ENCODE measurements at places on chromosomes 11 and 22.

DNA sequence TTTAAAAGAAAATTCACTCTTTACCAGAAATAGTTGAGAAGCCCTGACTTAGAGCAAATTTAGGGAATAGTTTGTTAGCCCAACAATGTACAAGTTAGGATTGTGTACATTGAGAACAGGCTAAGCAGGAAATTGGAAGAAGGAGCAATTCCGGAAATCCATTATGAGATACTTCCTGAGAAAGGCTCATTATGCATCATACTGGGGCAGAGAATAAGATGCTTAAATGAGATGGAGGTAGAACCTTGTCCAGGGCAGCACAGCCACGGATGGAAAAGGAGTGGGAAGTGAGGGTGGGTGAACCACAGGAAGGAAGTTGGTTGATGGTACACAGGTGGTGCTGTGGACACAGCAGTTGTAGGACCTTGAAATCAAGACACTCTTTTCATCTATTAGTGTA is 180.2 kb downstream of the PGR start:
- no peak for DNase-seq

DNA sequence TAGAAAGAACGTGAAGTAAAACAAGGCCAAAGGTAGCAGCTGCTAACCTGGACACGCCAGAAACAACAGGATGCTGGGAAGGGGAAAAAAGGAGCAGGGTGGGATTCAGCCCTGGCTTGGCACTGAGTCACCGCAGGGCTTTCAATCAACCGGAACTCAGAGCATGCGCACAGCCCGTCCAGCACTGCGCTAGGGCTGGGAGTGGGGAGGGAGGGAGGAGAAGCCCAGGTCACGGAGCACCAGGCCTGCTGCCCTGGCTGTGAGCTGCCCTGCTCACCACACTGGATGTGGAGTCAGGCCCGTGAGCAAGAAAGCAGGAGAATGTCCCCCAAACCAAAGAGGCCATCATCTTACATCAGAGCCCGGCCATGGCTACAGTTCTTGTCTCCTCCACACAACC is 51.5 kb downstream of the APOL1 start:
- no peak for DNase-seq

GRCh38 chr11:25702417-25702816 is 629.5 kb upstream of the ANO3 start:
- DNase-seq = no peak

DNA sequence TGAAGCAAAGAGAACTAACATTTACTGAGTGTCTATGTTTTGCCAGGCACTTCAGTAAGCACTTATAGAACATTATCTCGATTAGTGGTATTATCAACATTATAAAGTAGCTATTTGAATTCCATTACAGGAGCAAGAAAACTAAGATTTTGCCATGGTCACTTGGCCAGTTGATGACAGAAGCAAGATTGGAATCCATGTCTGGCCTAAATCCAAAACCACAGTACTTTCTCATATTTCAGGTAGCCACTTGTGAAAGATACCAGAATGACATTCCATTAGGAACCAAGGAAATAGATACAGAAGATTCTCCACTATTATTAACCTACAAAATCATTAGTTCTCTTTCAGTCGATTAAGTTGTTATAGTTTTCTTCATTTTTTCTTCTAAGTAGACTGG is 691.0 kb upstream of the API5 start:
- DNase-seq = no peak

- no peak for DNase-seq
These were observed 96.2 kb downstream of the RNF169 start for GRCh38 chr11:74844865-74845264.

DNA sequence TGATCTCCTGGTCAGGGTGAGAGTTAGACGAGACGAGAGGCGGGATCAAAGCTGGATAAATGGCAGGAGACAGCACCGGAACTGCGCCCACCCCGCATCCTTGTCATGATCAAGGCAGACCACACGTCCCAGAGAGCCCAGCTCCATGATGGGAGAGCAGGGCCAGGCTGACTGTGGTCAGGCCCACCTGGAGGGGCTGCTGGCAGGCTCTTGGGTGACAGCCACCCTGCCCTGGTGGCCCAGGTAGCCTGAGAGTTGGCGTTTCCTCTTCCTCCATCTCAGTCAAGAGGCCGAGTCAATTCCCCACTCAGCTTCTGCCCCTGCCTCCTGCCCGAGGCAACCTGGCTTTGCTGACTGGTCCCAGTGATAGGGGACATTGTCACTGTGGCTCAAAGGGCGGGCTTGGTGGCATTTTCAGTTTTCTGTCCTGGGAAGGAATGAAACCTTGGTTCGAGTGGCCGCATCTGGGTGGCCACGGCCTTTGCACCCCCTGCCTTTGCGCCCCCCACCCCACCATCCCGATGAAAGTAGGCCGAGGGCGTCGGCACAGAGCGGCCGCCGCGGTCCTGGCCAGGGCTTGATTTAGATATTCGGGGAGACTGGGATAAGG is 60.8 kb upstream of the PPARA start:
- no peak for DNase-seq

- DNase-seq = no peak
These were observed 449.9 kb downstream of the OPCML start for GRCh38 chr11:133082453-133082781.

GRCh38 chr11:1832211-1832919 is 2.4 kb upstream of the SYT8 start:
- peak; percentile 71 for DNase-seq

DNA sequence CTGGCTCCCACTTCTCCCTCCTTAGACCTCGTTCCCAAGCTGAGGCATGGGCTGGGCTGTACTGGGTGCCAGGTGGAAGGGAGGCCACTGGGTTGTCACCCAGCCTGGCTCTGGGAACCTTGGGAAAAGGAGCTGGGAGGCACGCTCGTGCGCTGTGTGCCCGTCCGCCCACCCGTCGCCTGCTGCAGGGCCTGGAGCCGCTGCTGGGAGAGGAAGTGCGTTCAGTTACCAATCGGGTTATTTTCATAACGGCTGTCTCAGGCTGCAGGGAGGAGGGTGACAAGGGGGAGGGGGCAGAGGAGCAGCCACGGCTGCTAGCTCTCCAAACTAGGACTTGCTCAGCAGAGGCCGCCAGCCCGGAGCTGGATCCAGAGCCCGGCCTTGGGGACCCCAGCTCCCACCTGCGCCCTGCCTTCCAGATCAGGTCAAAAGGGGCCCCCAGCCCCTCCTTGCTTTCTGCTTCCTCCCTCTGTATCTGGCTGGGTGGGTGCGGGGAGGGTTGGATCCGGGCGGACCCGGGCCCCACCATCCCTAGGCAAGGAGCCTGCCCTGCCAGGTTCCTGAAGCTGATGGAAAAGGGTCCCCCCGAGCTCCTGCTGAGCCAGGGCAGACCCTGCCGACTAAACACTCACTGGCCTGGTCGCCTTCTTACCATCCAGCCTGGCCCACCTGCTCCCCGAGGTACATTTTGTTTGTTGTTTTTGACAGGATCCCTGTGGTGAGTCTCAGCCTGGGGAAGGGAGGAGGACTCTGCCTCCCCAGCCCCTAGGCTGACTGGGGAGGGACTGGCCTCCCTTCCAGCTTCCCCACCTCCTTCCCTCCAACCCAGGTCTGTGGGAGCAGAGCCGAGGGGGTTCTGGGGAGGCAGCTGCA is 14.3 kb downstream of the DGKZ start:
- peak; percentile 80 for DNase-seq

- DNase-seq = no peak
These were observed 977.6 kb downstream of the BRD1 start for GRCh38 chr22:48849963-48850657.

DNA sequence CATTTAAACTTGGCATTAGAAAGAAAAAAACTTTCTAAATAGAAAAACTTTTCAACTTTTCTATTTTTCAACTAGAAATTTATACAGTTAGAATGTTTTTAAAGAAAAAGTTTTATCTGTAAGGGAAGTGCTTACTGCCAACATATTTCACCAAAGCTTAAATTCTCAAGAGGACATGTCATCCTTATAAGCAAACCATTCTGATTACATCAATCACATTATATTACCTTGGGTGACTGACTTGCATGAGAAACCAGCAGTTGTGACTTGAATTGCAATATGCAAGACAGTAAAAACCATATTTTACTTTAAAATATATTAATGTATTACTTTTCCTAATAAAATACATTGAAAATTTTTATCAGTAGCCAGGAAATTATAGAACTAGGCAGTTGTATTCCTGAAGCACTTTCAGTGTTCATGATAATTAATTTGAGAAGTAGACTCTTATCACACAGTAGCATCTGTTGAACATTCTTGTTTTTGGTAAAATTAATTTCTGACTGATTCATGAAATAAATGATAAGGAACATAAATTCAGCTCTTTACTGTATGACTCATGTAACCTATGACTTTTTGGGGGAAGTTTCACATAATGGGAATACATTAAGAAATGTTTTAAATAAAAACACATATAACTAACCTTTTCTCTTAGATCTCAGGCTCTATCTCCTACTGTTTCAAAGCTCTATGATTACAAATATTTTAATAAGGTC is 345.0 kb upstream of the CCDC179 start:
- no peak for DNase-seq

DNA sequence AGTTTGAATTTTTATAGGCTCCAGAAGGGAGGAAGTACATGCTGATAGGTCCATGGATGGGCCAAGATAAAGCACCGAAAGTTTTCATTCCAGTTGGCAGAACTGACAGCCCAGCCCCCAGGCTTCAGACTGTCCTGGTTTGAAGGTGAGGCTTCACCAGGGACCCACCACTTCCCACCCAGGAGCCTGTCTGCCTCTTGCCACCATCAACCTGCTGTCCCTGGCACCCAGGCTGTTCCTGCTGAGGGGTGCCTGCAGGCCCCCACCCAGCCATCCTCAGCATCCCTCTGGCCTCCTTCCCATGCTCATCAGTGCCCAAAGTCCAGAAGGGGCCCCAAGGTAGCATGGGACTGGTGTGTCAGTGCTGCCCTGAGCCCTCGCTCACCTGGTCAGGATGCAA is 463.9 kb downstream of the NELL1 start:
- no peak for DNase-seq

DNA sequence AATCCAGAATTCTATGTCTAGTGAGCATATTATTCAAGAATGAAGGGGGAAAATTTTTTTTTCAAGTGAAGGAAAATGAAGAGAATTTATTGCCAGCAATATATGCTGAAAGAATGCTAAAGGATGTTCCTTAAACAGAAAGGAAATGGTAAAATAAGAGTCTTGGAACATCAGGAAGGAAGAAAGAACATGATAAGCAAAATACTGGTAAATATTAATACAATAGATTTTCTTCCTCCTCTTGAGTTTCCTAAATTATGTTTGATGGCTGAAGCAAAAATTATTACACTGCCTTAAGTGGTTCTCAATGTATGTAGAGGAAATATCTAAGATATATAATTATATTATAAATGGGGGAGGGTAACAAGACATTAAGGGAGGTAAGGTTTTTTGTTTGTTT is 9.6 kb upstream of the CLDN5 start:
- no peak for DNase-seq

DNA sequence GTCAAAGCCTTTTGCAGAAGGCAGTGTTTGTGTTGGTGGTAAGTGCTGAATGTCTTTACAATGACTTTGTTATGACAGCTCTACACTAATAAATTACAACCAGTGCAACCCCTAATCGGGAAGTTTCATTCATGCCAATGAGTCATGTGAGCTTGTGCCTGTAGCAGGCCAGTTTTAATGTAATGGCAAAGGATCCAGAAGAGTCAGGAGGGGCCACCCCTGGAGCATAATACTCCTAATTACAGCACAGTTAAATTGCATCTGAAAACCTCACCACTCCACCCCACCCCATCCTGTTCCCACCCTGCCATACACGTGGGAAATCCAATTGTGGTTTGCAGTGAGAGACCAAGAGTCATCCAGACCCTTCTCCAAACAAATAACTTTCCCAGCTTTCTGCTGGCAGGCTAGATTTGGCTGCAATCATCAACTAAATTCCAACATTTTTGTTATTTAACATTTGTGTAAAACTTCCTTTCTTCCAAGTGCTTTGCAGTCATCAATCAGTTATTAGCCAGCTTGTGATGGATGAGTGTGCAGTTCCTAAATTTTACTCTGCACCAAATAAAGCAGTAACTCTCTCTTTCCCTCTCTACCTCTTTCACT is 277.3 kb upstream of the FAT3 start:
- no peak for DNase-seq

GRCh38 chr11:83061883-83062282 is 9.8 kb downstream of the RAB30 start:
- no peak for DNase-seq

DNA sequence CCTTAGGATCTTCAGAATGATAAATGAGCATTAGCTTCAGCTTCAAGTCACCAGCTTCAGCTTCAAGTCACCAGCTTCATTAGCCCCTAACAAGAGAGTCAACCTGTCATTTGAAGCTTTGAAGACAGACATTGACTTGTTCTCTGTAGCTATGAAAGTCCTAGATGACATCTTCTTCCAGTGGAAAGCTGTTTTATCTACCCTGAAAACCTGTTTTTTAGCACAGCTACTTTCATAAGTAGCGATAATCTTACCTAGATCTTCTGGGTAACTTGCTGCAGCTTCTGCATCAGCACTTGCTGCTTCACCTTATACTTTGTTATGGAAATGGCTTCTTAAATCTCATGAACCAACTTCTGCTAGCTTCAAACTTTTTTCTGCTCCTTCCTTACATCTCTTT is 85.7 kb downstream of the PGR start:
- DNase-seq = no peak

- no peak for DNase-seq
These were observed 92.8 kb upstream of the APOA1 start for GRCh38 chr11:116930177-116930576.

DNA sequence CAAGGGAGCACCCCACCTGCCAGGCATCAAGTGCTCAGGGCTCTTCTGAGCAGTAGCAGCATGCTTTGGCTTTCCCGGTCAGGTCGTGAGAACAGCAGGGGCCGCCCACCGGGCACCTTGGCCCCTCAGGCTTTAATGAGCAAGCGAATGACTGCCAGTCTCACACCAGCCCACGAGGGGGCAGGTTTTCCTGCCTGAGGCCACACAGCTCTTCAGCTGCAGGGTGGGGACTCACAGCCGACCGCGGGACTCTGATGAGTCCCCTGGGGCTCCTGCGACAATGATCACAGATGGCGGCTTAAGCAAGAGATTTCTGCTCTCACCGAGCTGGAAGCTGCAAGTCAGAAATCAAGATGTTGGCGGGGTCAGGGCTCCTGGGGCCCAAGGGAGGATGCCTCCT is 14.3 kb upstream of the FGF19 start:
- peak; percentile 40 for DNase-seq

DNA sequence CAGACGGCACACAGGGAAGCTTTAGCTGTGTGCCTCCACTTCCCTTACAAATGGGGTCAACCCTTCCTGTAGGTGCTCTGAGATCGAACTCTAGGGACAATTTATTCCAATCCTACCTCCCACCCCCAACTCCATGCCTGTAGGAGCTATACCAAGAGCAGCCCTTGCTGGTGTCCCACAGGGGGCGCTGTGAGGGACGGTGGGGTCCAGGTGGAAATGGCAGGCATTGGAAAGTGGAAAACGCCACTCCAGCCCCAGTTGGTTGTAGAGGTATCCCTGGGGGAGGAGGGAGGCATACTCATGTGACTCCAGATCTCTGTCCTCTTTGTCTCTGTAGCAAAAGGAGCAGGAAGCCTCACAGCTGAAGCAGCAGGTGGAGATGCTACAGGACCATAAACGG is 161.3 kb downstream of the MYO18B start:
- no peak for DNase-seq

GRCh38 chr11:106523171-106523570 is 445.7 kb downstream of the AASDHPPT start:
- DNase-seq = no peak
